Thoracic aorta (tissue), 2 donors: ENCODE measurements at places on chromosomes 7 and 10. TPM values are rescaled to one million over a fixed set of nuclear protein-coding genes. Genes with fewer than 3 reads are reported as not detected.
A peak's percentile ranks its signal among the peaks of the same experiment; 100 is the strongest.

DNA sequence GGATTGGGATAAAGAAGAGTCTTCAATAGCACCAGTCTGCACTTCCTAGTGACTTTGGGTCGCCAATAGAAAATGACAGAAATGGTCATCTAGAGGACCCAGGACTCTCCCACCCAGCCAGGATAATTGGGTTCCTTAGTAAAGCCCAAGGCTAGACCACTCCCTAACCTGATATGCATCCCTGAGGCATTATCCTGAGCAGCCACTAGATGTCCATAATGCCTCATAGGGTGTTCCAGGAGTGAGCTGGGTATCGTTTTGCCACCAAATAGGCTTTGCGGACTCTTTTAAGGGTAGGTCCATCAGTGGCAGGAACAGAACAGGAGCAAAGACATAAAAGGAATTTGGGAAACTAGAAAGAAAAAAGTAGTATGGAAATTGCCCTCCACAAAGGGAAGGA lies 4.5 kb upstream of the LRRC4 start:
- no peak overlapping the region for H3K4me3 ChIP-seq
- DNase-seq: no peak
- no peak overlapping the region for H3K27ac ChIP-seq
- H3K4me1 ChIP-seq: no peaks in the 10 kb centered on the region

GRCh38 chr7:105017657-105018365 lies 3.8 kb downstream of the KMT2E start:
- peak overlapping the region; percentile 99 for H3K27ac ChIP-seq
- H3K36me3 ChIP-seq: no peaks in the 10 kb centered on the region
- H3K4me3 ChIP-seq: peak overlapping the region; percentile 99
- H3K4me1 ChIP-seq: peaks cover 51% of the 10 kb centered on the region

- no peak overlapping the region for H3K4me3 ChIP-seq
- no peaks in the 10 kb centered on the region for H3K27me3 ChIP-seq
- H3K36me3 ChIP-seq: no peaks in the 10 kb centered on the region
- peaks cover 25% of the 10 kb centered on the region for H3K4me1 ChIP-seq
- no peak for DNase-seq
Measured at GRCh38 chr7:74502216-74502891, 48.6 kb downstream of the GTF2IRD1 start.

DNA sequence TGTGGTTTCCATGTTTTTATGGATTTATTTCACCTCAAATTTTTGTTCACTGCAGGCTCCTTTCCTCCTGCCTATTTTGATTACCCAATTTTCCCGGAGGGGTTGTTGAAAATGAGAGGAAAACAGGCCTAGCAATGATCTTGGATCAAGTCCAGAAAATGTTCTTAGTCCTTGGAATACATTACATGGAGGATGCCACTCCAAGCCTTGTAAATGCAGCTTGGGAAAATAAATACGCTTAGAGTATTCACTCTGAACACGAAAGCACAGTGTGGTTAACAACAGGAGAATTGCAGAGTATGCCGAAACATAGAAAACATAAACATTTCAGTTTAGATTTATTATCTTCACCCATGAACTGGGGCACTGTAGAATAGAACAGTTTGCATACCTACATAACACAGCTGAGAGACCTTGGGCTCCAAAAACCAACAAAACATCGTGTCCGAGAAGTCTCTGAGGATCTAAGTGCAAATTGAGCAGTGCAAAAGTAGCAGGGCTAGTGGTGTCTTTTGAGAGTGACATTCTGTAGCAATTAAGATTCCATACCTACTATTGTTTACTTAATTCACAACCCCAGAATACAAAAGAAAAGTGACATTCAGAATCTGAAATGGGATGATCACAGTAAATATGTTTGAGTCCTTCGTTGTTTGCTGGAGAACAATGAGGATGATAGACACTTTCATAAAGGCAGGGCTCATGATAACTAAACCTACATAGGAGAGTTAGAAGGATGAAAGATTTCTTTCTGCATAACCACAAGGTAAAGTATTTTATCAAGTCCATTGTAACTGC lies 7.6 kb upstream of the CD36 start:
- H3K27me3 ChIP-seq: no peaks in the 10 kb centered on the region
- no peak for DNase-seq
- H3K4me1 ChIP-seq: no peaks in the 10 kb centered on the region
- H3K36me3 ChIP-seq: no peaks in the 10 kb centered on the region
- H3K27ac ChIP-seq: no peak overlapping the region

LIPK gene
- total RNA-seq: not detected

GRCh38 chr10:70902661-70903261 lies 14.4 kb upstream of the PCBD1 start:
- no peak overlapping the region for H3K27ac ChIP-seq
- H3K4me3 ChIP-seq: no peak overlapping the region
- no peak for DNase-seq
- H3K27me3 ChIP-seq: no peaks in the 10 kb centered on the region
- no peaks in the 10 kb centered on the region for H3K36me3 ChIP-seq

- no peaks in the 10 kb centered on the region for H3K36me3 ChIP-seq
- H3K27ac ChIP-seq: no peak overlapping the region
- no peaks in the 10 kb centered on the region for H3K4me1 ChIP-seq
- H3K4me3 ChIP-seq: no peak overlapping the region
Measured at GRCh38 chr7:157767506-157768197, 430.8 kb downstream of the DNAJB6 start.

DNA sequence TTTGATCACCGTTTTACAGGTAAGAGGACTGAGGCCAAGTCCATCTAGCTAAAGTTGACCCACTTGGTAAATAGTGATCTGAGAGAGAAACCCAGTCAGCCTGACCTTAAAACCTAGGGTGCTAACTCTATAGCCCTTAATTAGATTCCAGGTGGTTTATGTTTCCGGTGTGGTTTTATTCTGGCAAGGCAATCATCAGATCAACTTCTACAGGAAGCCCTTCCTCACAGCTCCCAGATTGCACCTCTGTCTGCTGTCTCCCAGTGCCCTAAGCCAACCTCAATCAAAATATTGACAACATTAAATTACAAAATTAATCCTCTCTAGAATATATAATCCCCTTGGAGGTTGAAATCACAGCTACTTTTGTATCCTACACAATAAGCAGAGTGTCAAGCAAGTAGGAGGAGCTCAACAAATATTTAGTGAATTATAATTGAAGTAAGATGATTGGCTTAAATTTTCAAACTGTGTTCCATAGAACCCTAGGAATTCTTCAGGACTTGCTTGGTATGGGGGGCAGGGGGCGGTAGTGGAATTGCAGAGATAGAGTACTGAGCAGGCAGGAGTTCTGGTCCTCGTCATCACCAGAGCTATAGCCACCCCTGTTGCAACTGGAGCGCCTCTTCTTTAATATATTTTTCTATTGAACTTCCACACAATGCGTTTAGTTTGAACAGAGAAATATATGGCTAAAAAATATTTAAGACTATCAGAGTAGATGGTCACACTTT lies 692.8 kb upstream of the LRRN3 start:
- H3K27me3 ChIP-seq: no peaks in the 10 kb centered on the region
- no peak overlapping the region for H3K27ac ChIP-seq
- H3K36me3 ChIP-seq: no peaks in the 10 kb centered on the region

- DNase-seq: no peak
- H3K27me3 ChIP-seq: no peaks in the 10 kb centered on the region
- no peak overlapping the region for H3K27ac ChIP-seq
- H3K4me3 ChIP-seq: no peak overlapping the region
- peaks cover 10% of the 10 kb centered on the region for H3K4me1 ChIP-seq
Measured at GRCh38 chr7:8201846-8202441, 60.0 kb downstream of the ICA1 start.

DNA sequence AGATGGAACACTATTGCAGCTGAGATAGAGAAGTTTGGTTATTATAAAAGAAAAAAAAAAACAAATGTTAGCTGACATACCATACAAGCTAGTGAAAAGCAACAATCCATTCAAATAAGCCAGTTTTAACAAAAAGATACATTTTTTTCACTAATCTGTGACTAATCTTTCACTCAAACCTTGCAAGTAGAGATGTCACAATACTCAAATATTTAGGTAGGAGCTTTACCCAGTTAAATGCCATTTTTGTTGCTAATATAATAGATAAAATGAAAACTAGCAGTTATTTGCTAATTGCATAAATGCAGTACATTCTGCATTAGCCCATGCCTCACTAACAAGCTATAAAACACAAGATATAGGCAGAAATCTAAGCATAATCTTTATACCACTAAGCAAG lies 123.6 kb downstream of the BTAF1 start:
- no peak for DNase-seq
- H3K27ac ChIP-seq: no peak overlapping the region
- no peaks in the 10 kb centered on the region for H3K4me1 ChIP-seq
- H3K4me3 ChIP-seq: no peak overlapping the region
- no peaks in the 10 kb centered on the region for H3K27me3 ChIP-seq

- H3K4me3 ChIP-seq: no peak overlapping the region
- H3K27ac ChIP-seq: no peak overlapping the region
- no peak for DNase-seq
- no peaks in the 10 kb centered on the region for H3K27me3 ChIP-seq
- peaks cover 5% of the 10 kb centered on the region for H3K4me1 ChIP-seq
Measured at GRCh38 chr7:114852293-114852692, 69.6 kb upstream of the MDFIC start.

GRCh38 chr10:124575107-124576035 lies 113.7 kb downstream of the LHPP start:
- DNase-seq: no peak
- H3K27me3 ChIP-seq: no peaks in the 10 kb centered on the region
- no peak overlapping the region for H3K27ac ChIP-seq
- no peak overlapping the region for H3K4me3 ChIP-seq
- no peaks in the 10 kb centered on the region for H3K36me3 ChIP-seq

TLX1 gene
- total RNA-seq: not detected

SPDYE8 gene
- total RNA-seq: not detected

GRCh38 chr10:110918643-110919348 lies at the start of gene BBIP1:
TSS of gene BBIP1 (minus strand) at chr10:110919180. CDS start at chr10:110918157, 1,023 bp downstream.
- peaks cover 21% of the 10 kb centered on the region for H3K4me1 ChIP-seq
- H3K27ac ChIP-seq: peak within 1 kb of the TSS; percentile 97
- peak; percentile 98 for DNase-seq
- peak within 1 kb of the TSS; percentile 81 for H3K4me3 ChIP-seq
- no peaks in the 10 kb centered on the region for H3K36me3 ChIP-seq

- no peak for DNase-seq
- H3K4me3 ChIP-seq: no peak overlapping the region
- H3K27ac ChIP-seq: no peak overlapping the region
- H3K27me3 ChIP-seq: no peaks in the 10 kb centered on the region
- no peaks in the 10 kb centered on the region for H3K4me1 ChIP-seq
Measured at GRCh38 chr10:106799776-106800175, 364.7 kb downstream of the SORCS1 start.
